Placental epithelial cell (primary cell): ENCODE measurements at places on chromosomes 11 and 22. TPM values are rescaled to one million over a fixed set of nuclear protein-coding genes. Genes with fewer than 3 reads are reported as not detected.

KRTAP5-9 gene
- total RNA-seq, result not detected in 2 replicates

FAM89B gene
- total RNA-seq, result 33.0 and 36.5 TPM in 2 replicates

DCDC1 gene
- under 0.01 TPM in 1 of 2 replicates, not detected in the other for total RNA-seq

ESAM gene
- total RNA-seq, result under 0.01 and 0.22 TPM in 2 replicates

UPB1 gene
- not detected in 2 replicates for total RNA-seq

GRM5 gene
- not detected in 2 replicates for total RNA-seq

TCIRG1 gene
- 139 and 143 TPM in 2 replicates for total RNA-seq

HPS5 gene
- total RNA-seq, result 30.8 and 33.4 TPM in 2 replicates

PGAP2 gene
- 27.1 and 27.5 TPM in 2 replicates for total RNA-seq

CLDN5 gene
- total RNA-seq, result not detected in 2 replicates

SMC1B gene
- total RNA-seq, result under 0.01 TPM in 1 of 2 replicates, not detected in the other

FAM83F gene
- 2.0 and 2.7 TPM in 2 replicates for total RNA-seq

OR4A16 gene
- total RNA-seq, result not detected in 2 replicates

FIBIN gene
- under 0.01 and 0.11 TPM in 2 replicates for total RNA-seq

CHRDL2 gene
- not detected in 2 replicates for total RNA-seq

CHST1 gene
- not detected in 2 replicates for total RNA-seq

DSCAML1 gene
- total RNA-seq, result not detected in 2 replicates

JAM3 gene
- total RNA-seq, result 0.39 and 0.43 TPM in 2 replicates

MUC6 gene
- not detected in 2 replicates for total RNA-seq

POU2AF3 gene
- not detected in 2 replicates for total RNA-seq

ATG2A gene
- 18.8 and 28.5 TPM in 2 replicates for total RNA-seq

LGALS12 gene
- not detected in 2 replicates for total RNA-seq

FADS1 gene
- 16.1 and 47.3 TPM in 2 replicates for total RNA-seq

TSPAN32 gene
- total RNA-seq, result not detected in 2 replicates

VPS37C gene
- 13.7 and 21.3 TPM in 2 replicates for total RNA-seq

SEC14L6 gene
- not detected in 2 replicates for total RNA-seq

FREY1 gene
- total RNA-seq, result 2.7 and 3.4 TPM in 2 replicates

AIFM3 gene
- total RNA-seq, result 0.43 and 2.0 TPM in 2 replicates

GAL gene
- 5.1 TPM in 1 of 2 replicates, not detected in the other for total RNA-seq

TMEM151A gene
- under 0.01 TPM in 1 of 2 replicates, not detected in the other for total RNA-seq

IRAG1 gene
- total RNA-seq, result 0.76 and 1.2 TPM in 2 replicates

CD248 gene
- 53.7 and 73.0 TPM in 2 replicates for total RNA-seq

GGTLC2 gene
- 1.5 and 2.0 TPM in 2 replicates for total RNA-seq

GLYAT gene
- 0.65 TPM in 1 of 2 replicates, not detected in the other for total RNA-seq

HBD gene
- total RNA-seq, result not detected in 2 replicates

SLC29A2 gene
- total RNA-seq, result 0.39 and 0.76 TPM in 2 replicates

ANKK1 gene
- 1.6 and 2.0 TPM in 2 replicates for total RNA-seq

SPI1 gene
- not detected in 2 replicates for total RNA-seq

STK33 gene
- total RNA-seq, result under 0.01 TPM in 1 of 2 replicates, not detected in the other

RBMXL2 gene
- not detected in 2 replicates for total RNA-seq
